Fibroblast of villous mesenchyme (primary cell): ENCODE measurements at places on chromosomes 2 and 18. TPM values are rescaled to one million over a fixed set of nuclear protein-coding genes. Genes with fewer than 3 reads are reported as not detected.

The RESP18 gene
- not detected in 2 replicates for total RNA-seq

DNA sequence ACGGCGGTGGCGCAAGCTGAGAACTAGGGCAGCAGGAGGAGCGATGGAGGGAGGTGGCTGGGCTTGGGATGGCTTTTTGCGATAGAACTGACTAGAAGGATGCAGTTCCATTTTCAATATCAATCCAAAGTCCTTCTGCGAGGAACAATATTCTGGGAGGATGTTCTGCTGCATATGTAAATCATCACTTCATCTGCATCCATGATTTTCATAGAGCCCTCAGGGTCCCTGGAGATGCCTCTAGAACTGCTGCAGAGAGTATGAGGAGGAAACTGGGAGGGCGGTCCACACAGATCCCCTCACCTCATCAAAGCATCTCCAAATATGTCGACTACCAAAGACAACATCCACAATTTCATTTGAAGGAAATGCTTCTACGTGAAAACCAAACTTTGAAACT lies 20.8 kb downstream of the CACNB4 start:
- no peak for DNase-seq

The M1AP gene
- not detected in 2 replicates for total RNA-seq

The VAMP5 gene
- total RNA-seq: 18.1 and 22.9 TPM in 2 replicates

The ELOA2 gene
- total RNA-seq: not detected in 2 replicates
